Iris pigment epithelial cell (primary cell): ENCODE measurements at places on chromosomes 12 and 14.

- peak; percentile 80 for DNase-seq
These were observed 69.2 kb downstream of the CRACR2A start for GRCh38 chr12:3683670-3684069.

GRCh38 chr12:90455756-90456155, 499.2 kb downstream of the CCER1 start:
- no peak for DNase-seq

DNA sequence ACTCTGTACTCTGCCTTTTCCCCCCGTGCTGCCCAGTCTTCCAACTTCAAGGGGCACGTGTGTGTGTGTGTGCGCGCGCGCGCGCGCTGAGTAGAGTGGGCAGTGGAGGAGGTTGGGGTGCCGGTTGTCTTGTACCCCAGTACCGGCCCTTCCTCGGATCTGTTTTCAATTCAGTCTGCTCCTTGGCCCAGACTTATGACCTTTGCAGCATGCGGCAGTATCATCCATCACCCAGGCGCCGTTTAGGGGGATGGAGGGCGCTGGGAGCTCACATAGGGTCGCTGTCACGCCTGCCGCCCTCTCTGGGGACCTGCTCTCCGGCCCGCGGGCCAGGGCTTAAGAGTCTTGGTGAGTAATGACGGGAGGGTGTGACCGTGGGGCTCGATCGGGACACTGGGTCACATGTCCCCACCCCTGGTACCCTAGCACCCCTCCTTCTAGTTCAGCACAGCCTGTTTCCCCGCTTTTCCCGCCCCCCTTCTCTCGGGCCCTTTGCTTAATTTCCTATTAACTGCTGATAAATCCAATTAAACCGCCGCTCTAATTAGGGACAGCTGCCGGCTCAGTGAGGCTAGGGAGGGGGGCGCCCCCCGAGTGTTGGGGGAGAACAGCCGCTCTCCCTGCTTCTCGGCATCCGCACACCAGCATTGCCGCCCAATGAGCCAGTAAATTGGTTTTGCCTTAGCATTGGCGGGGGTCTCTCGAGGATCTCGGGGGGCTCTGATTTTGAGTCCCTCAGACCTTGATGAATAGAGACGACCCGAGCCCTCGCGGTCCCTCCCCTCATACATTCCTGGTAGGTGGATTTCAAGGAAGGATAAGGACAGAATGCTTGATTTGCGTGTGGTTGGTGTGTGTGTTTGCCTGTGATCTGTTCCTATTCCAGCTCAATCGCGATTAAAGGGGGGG, 9.3 kb downstream of the STAC3 start:
- no peak for DNase-seq

DNA sequence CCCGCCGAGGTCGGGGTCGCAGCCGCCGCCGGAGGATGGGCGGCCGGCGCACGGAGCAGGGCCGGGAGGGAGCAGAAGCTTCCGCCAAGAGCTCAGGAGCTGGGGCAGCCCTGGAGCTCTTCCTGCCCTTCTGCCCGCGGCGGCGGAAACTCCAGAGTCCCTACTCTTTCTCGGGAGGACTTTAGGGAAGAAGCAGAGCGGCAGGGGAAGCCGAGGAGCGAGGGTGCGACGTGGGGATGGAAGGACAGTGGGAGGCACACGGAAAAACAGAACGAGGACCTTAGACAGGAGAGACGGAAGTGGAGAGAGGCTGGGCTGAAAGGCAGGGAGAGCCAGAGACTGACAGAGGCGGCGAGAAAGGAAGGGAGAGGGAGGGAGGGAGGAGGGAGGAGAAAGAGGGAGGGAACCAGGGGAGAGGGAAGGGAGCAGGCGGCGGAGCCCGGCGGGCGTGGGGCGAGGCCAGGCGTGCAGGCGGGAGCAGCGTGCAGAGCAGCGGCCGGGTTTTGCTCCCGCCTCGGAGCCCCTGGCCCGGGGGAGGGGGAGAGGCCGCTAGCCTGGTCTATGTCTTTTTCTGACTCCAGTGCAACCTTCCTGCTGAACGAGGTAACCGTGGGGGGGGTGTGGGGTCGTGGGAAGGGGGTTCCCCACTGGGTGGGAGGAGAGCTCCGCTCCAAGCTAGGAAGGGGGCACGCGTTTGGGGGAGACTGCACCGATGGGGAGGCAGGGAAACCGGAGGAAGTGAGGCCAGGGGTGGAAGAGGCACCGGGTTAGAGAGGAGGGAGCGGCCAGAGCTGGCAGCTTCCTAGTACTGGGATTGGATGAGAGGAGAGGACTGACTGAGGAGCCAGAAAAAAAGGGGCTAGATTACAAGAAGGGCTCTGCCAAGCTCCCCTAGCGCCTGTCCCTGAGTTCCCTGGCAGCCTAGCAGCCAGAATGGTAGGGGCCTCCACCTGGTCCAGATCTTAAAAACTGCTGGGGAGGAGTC, 2.9 kb upstream of the CACNB3 start:
- peak; percentile 88 for DNase-seq

DNA sequence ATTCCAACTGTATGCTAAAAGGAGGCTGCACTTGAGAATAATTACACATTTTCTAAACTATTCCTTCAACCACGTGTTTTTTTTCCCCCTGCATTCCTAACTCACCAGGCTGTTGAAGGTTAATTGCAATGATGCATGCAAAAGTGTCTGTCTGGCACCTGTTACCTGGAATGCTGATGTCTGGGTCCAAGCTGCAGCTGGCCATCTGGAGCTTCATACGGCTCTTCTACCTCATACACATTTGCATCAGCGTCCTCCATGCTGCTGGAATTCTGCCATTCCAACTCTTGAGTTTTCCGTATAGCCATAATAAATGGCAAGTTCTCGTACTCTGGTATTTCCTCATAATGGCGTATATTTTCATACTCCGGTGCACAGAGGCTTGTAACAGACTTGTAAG, 8.6 kb downstream of the FGD6 start:
- no peak for DNase-seq

DNA sequence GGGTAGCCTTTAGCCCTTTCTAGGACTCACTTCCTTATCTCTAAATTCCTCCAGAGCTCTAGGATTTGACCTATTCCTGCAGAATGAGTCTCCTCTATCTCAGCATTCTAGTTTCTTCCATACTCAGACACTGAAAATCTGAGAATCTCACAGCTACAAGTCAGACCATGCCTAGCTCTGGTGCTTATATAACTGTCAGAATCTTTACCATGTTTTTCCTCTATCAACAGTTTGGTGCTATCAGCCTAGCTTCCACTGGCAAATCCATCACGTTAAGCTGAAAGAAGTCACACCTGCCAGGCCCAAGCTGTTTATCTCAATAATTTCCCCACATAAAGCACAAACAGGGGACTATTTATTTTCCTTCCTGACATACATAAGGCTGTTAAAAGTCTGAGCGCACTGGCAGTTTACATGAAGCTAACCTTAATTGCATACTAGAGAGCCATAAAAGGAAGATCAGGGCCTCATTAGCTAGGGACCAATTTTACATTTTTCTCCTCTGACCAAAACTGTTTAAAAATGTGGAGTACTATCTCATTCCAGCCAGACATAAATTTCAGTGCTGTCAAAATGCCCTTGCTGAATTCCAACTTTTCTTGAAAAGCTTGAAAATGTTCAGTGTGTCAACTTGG, 270.5 kb downstream of the C12orf75 start:
- DNase-seq = no peak

- no peak for DNase-seq
These were observed 142.6 kb upstream of the SFSWAP start for GRCh38 chr12:131568336-131568735.

DNA sequence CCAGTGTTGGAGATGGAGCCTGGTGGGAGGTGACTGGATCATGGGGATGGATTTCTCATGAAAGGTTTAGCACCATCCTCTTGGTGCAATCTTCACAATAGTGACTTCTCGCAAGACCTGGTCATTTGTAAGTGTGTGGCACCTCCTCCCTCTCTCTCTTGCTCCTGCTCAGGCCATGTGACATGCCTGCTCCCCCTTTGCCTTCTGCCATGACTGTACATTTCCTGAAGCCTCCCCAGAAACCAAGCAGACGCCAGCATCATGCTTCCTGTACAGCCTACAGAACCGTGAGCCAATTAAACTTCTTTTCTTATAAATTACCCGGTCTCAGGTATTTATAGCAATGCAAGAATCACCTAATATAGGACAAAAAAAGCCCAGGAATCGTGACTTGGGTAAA, 171.0 kb upstream of the FOXN3 start:
- DNase-seq = no peak

GRCh38 chr12:128178565-128178964, 88.4 kb upstream of the TMEM132C start:
- DNase-seq = no peak

GRCh38 chr14:67269298-67270060, 28.2 kb downstream of the PALS1 start:
- peak; percentile 79 for DNase-seq

GRCh38 chr12:130519-130918, 64.0 kb downstream of the IQSEC3 start:
- DNase-seq = no peak

GRCh38 chr12:100651694-100652093, 78.2 kb downstream of the GAS2L3 start:
- DNase-seq = peak; percentile 11

DNA sequence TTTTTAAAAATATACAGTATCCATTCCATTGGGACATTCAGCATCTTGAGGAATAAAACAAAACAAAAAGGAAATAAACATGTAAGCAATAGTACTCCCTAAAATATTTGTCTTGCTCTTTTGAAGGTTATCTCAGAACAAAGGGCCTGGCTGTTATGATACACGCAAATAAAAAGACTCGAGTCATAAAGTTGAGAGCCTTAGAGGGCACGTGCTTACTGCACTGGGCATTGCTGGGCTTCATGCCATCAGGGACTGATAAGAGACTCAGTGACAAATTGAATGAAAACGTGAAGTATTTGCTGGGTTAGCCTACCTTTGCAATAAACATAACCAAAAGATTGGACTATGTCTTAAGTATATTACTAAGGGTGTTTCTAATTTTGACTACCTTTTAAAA, 118.9 kb downstream of the SLC35F4 start:
- peak; percentile 48 for DNase-seq
